ENCODE measurements at places on chromosomes 1 and 21. TPM values are rescaled to one million over a fixed set of nuclear protein-coding genes. Genes with fewer than 3 reads are reported as not detected.

The LAMTOR5 gene
- 200 TPM for total RNA-seq

The ACTL8 gene
- total RNA-seq = not detected

The SYT6 gene
- not detected for total RNA-seq

The S100A16 gene
- 96.5 TPM for total RNA-seq

The IGSF9 gene
- total RNA-seq = not detected

The MMEL1 gene
- total RNA-seq = 0.25 TPM

DNA sequence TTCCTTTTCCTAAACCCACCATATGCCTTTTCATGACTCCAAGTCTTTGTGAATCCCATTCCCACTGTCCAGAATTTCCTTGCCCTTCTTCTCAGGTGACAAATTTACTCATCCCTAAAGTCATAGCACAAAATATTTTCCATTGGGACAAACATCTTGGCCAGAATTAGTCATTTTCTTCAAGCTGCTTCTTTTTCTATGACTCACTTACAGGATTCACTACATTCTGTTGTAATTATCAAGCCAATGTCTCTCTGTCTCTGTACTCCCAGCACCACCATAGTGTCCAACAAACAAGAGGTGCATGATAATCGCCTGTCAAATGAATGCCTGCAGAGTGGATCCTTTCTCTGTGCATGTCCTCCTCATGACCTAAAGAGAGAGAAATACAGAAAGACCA lies 37.8 kb downstream of the SGIP1 start:
- DNase-seq = no peak

- no peak for DNase-seq
Measured at GRCh38 chr1:171794085-171794484, 12.6 kb downstream of the METTL13 start.

GRCh38 chr1:87464022-87464490 lies 135.4 kb downstream of the LMO4 start:
- no peak for DNase-seq

DNA sequence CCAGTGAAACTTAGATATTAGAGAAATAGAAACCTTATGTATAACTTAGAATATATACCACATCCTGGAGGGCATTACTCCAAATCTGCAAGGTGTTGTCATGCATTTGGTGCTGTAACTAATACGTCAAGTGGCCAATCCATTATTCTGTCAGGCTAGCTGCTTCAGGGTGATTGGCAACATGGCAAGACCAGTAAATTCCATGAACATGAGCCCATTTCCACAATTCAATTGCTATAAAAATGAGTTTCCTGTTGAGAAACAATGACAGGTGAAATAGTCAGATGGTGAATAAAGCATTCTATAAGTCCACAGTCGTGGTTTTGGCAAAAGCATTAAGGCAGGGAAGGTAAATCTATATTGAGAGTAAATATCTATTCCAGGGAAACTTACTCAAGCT lies 566.0 kb downstream of the ADGRL2 start:
- no peak for DNase-seq

- DNase-seq = no peak
Measured at GRCh38 chr1:164137273-164137925, 421.6 kb upstream of the PBX1 start.

DNA sequence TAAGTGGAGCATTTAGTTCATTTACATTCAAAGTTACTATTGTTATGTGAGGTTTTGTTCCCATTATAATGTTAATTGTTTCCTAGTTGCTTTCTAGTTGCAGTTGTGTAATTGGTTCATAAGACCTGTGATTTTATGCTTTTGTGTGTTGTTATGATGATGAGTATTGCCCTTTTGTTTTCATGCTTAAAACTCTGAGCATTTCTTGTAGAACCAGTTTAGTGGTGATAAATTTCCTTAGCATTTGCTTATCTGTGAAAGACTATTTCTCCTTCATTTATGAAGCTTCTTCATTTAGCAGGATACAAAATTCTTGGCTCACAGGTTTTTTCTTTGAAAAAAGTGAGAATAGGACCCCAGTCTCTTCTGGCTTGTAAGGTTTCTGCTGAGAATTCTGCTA lies 274.8 kb upstream of the SPAG17 start:
- no peak for DNase-seq

DNA sequence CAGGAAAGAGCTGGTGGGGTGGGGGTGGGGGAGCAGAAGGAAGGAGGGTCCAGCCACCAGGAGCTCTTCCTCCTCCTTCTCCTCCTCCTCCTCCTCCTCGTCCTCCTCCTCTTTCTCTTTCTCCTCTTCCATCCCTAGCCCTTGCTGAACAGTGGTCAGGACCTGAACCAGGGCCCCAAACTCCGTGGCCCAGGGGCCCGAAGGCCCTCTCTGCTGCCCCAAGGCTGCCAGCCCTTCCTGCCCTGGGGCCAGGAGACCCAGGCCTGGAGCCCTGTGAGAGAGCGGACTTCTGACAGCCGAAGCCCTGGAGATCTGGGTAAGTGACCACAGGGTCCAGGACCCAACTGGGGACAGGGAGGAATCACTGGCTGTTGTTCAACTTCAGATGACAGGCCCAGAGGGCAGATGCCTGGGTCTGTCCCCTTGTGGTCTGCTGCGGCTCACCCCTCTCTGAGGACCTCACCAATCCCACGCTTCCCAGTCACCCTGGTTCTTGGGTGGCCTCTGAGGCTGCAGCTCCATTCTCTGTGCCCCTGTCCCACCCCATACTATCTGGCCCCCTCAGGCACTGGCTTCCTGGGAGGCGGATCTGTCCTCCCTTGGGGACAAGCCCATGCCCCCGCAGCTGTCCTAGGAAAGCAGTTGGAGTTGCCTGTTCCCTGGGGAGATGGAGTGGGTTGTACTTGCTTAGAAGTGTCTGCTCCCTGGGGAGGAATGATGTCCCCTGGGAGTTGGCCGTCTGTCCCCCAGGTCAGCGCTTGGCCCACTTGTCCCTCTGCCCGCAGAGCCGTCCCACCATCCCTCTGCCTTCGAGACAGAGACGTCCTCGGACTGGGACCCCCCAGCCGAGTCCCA lies 51.8 kb downstream of the VWA5B1 start:
- no peak for DNase-seq

DNA sequence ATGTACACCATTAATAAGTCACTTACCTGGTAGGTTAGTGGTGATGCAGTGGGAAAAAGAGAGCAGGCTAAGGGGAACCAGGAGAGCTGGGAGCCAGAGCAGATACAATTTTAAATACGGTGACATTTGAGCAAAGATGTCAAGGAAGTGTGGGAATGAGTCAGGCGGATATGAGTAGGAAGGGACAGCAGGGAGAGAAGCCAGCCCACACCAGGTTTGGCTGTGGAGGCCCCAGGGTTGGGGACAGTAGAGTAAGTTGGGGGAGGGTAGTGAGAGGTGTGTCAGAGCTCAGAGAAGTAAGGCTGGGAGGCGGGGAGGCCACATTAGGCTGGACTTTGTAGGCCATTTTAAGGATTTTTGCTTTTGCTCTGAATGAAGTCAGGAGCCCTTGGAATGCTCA lies 482.0 kb downstream of the DISC1 start:
- DNase-seq = peak; percentile 45

GRCh38 chr1:230425252-230426091 lies 660 bp downstream of the PGBD5 start:
- DNase-seq = no peak

GRCh38 chr1:168321945-168322344 lies 41.3 kb downstream of the TBX19 start:
- DNase-seq = peak; percentile 30

All from NCI-H460 (cell line).